Psoas muscle (tissue), 8 donors: ENCODE measurements at places on chromosomes 11 and 22. TPM values are rescaled to one million over a fixed set of nuclear protein-coding genes. Genes with fewer than 3 reads are reported as not detected.

The SLC29A2 gene
- total RNA-seq: 14.9 TPM

DNA sequence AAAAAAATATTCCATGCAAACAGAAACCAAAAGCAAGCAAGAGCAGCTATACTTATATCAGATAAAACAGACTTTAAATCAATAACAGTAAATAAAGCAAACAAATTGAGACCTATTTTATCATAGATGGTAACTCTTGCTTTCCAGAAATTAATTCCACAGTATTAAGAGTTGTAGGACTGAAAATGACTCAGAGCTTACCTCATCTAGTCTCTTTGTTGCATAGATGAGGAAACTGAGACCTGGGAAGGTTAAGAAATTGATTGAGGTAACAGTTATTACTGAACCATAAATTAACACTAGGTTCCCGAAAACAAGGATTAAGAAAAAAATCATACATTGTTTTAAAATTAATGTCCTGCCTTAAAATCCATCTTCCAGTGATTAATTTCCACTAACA, 123.8 kb downstream of the PLEKHA7 start:
- no peak overlapping the region for H3K27ac ChIP-seq
- H3K36me3 ChIP-seq: no peaks in the 10 kb centered on the region
- no peaks in the 10 kb centered on the region for H3K4me1 ChIP-seq

- no peaks in the 10 kb centered on the region for H3K4me1 ChIP-seq
- H3K36me3 ChIP-seq: no peaks in the 10 kb centered on the region
- DNase-seq: no peak
- no peaks in the 10 kb centered on the region for H3K27me3 ChIP-seq
- no peak overlapping the region for H3K4me3 ChIP-seq
Observed at GRCh38 chr11:11494348-11494747, 127.5 kb downstream of the GALNT18 start.

The NDUFV1 gene
- total RNA-seq: 332 TPM

DNA sequence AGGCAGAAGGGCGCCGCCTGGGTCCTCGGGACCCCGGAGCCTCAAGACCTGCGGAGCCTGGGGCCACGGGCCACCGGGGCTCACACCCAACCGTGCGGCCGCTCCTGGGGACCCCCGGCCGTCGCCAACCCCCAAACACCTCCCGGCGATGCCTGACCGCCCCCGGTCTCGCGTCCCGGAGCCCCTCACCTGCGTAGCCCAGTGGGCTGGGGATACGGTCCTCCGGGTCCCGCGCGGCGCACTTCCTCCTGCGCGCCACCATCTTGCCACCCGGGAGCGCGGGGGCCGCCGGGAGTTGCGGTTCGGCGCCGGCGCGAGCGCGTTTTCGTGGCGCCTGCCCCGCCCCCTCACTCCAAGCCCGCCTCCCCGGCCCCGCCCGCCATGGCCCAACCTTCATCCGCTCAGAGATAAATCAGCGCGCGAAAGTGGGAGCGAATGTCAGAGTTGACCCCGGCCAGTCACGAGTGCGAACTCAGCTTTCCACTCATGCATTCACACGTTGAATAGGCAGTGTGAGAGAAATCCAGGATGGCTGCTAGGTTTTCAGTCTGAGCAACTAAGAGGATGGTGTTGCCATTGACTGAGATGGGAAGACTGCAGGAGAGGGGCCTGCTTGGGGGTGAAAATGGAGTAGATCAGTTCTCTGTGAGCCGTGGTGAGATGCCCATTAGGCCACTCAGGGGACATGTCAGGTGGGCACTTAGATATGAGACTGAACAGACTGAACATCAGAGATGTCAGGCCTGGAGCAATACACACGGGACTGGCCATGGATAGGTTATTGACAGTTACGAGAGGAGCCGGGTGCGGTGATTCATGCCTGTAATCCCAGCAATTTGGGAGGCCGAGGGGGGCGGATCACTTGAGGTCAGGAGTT, at the start of gene RRP7A:
RRP7A (minus strand) TSS at position 272 of the 877 bp plus-strand sequence; CDS start at position 262, 10 bp downstream.
- H3K4me3 ChIP-seq: peak within 1 kb of the TSS; percentile 87
- H3K36me3 ChIP-seq: peaks cover 6% of the 10 kb centered on the region
- H3K4me1 ChIP-seq: no peaks in the 10 kb centered on the region

DNA sequence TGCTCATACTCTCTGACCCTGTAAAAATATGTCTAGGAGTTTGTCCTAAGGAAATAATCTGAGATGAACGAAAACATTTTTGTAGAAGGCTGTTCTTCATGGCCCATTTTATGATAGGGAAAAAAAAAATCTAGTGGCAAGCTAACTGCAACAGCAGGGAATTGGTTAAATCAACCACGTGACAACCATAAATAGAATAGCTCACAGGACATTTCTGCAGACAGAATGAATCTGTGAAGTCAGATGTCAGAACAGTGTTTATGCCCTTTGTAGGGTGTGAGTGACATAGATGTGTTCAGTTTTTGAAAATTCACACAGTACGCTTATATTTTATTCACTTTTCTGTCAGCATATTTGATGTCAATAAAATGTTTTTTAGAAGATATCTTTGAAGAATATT, 16.1 kb downstream of the ARHGAP1 start:
- no peak for DNase-seq
- H3K4me1 ChIP-seq: peaks cover 28% of the 10 kb centered on the region
- no peaks in the 10 kb centered on the region for H3K36me3 ChIP-seq
- H3K27ac ChIP-seq: peak overlapping the region; percentile 75
- H3K27me3 ChIP-seq: no peaks in the 10 kb centered on the region
- no peak overlapping the region for H3K4me3 ChIP-seq

The SLC22A12 gene
- total RNA-seq: not detected

The RFPL2 gene
- total RNA-seq: not detected

The TRIM48 gene
- not detected for total RNA-seq

The MOV10L1 gene
- total RNA-seq: 0.39 TPM

DNA sequence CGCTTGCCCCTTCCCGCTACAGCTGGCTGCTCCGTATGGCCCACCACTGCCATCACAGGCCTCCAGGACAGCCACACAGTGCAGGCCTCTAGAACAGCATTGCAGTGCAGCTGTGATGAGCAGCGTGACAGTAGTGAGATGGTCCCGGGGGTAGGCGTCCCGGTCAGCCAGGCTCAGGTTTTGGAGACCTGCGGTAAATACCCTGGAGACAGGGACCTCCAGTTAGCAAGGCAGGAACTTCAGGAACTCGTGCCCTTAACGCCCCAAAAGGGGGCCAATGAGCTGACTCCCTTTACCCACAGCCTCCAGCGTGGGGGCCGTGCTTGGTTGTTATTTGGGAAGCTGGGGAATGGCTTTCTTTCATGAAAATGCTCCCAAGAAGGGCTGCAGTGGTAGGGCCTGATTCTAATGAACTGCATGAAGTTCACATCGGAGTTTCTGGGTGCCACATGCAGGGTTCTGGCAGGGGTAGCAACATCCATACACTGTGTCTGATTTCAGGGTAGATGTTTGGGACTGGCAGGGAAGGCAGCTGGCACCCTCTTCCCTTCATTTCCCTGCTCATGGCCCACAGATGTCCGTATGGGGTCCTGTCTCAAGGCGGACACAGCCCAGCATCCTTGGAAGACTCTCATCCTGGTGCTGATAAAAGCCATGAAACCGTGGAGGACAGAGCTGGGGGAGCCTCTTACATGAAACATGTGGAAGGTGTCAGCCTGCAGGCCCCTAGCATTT, 440.5 kb downstream of the TBC1D22A start:
- no peak overlapping the region for H3K27ac ChIP-seq
- no peak overlapping the region for H3K4me3 ChIP-seq
- no peaks in the 10 kb centered on the region for H3K4me1 ChIP-seq
- H3K36me3 ChIP-seq: no peaks in the 10 kb centered on the region
- DNase-seq: peak; percentile 35
- no peaks in the 10 kb centered on the region for H3K27me3 ChIP-seq

The ALDH3B1 gene
- total RNA-seq: 3.3 TPM

GRCh38 chr11:65883058-65883761, 3.6 kb downstream of the CTSW start:
- DNase-seq: no peak
- no peak overlapping the region for H3K4me3 ChIP-seq
- H3K36me3 ChIP-seq: peaks cover 49% of the 10 kb centered on the region
- H3K27me3 ChIP-seq: no peaks in the 10 kb centered on the region
- H3K4me1 ChIP-seq: peaks cover 8% of the 10 kb centered on the region
- no peak overlapping the region for H3K27ac ChIP-seq
